ENCODE measurements at places on chromosomes 11 and 22. TPM values are rescaled to one million over a fixed set of nuclear protein-coding genes. Genes with fewer than 3 reads are reported as not detected.

SYNGR1 gene
- 6.8 TPM for total RNA-seq

TESMIN gene
- total RNA-seq, result 4.0 TPM

CCDC188 gene
- total RNA-seq, result 3.3 TPM

MS4A14 gene
- not detected for total RNA-seq

WNT7B gene
- total RNA-seq, result not detected

OR51D1 gene
- not detected for total RNA-seq

ADAMTS8 gene
- total RNA-seq, result 0.04 TPM

CHRM1 gene
- 0.30 TPM for total RNA-seq

SYT9 gene
- not detected for total RNA-seq

MS4A6E gene
- total RNA-seq, result not detected

EHF gene
- 0.68 TPM for total RNA-seq

DDI1 gene
- not detected for total RNA-seq
